ENCODE measurements at places on chromosomes 3 and 15.

GRCh38 chr15:100187677-100188076 lies 154.1 kb downstream of the ADAMTS17 start:
- no peak for DNase-seq

DNA sequence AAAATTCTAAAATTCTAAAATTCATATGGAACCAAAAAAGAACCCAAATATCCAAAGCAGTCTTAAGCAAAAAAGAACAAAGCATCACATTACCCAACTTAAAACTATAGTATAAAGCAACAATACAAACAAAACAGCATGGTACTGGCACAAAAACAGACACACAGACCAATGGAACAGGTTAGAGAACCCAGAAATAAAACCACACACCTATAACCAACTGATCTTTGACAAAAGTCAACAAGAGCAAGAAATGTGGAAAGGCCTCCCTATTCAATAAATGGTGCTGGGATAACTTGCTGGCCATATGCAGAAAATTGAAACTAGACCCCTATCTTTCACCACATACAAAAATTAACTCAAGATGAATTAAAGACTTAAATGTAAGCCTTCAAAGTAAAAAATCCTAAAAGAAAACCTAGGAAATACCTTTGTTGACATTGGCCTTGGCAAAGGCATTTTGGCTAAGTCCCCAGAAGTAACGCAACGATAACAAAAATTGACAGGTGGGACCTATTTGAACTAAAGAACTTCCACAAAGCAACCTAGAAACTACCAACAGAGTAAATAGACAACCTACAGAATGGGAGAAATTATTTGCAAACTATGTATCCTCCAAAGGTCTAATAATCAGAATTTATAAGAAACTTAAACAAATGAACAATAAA lies 56.9 kb downstream of the TTBK2 start:
- no peak for DNase-seq

GRCh38 chr3:130242850-130243569 lies 102.5 kb upstream of the COL6A5 start:
- no peak for DNase-seq

DNA sequence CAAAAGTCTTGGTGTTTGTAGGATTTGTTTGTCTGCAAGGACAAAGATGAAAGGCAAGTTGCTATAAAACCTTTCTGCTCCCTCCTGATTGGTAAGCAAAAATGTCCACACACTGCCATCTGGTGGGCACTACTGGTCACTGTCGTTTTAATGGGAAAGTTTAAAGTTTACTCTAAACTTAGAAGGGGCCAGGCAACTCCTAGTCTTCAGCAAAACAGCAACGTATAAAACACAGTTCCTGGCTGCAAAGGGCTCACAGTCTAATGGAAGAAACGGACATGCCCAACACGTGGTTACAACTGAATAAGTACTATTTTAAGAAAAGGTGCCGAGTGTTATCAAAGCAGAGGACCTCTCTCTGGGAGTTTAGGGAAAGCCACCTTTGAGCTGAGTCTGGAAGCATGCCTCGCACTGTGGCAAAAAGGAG lies 23.7 kb upstream of the TPRG1 start:
- peak; percentile 51 for DNase-seq

- DNase-seq: no peak
These were observed 374.1 kb downstream of the RORA start for GRCh38 chr15:60854858-60855564.
